ENCODE measurements at places on chromosomes 5 and 9. TPM values are rescaled to one million over a fixed set of nuclear protein-coding genes. Genes with fewer than 3 reads are reported as not detected.

GRCh38 chr9:18632632-18633403 lies 158.9 kb downstream of the ADAMTSL1 start:
- DNase-seq, result peak; percentile 97

ACTBL2 gene
- under 0.01 TPM for total RNA-seq

AHRR gene
- total RNA-seq, result 1.4 TPM

WDR31 gene
- 0.20 TPM for total RNA-seq

ARHGEF37 gene
- 16.1 TPM for total RNA-seq

IFNB1 gene
- total RNA-seq, result not detected

- no peak for DNase-seq
These were observed 2.2 kb upstream of the GARIN3 start for GRCh38 chr5:157168286-157168685.

- DNase-seq, result no peak
These were observed 115.3 kb downstream of the MACIR start for GRCh38 chr5:103373597-103374472.

- DNase-seq, result peak; percentile 34
These were observed 4.8 kb upstream of the CHSY3 start for GRCh38 chr5:129899454-129899853.

GRCh38 chr5:119315516-119315949 lies 40.3 kb upstream of the TNFAIP8 start:
- DNase-seq, result peak; percentile 42

GRCh38 chr5:12777342-12777741 lies 873.1 kb upstream of the CTNND2 start:
- no peak for DNase-seq

DNA sequence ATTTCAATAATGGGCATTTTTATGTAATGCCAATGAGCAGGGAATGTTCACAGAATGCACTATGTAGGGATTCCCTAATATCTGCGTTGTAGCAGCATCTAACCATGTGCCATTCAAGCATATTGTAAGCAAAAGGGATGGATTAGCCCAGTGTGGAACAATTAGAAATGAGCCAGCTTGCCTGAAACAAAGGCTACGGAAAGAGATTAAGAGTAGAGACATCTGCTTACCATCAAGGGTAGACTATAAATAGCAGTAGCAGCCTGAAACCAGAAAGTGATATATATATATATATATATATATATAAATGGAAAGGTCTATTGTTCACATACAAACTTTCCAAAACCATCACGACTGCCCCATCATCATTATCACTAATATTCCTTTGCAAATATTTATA lies 31.9 kb upstream of the CEP120 start:
- no peak for DNase-seq

DNA sequence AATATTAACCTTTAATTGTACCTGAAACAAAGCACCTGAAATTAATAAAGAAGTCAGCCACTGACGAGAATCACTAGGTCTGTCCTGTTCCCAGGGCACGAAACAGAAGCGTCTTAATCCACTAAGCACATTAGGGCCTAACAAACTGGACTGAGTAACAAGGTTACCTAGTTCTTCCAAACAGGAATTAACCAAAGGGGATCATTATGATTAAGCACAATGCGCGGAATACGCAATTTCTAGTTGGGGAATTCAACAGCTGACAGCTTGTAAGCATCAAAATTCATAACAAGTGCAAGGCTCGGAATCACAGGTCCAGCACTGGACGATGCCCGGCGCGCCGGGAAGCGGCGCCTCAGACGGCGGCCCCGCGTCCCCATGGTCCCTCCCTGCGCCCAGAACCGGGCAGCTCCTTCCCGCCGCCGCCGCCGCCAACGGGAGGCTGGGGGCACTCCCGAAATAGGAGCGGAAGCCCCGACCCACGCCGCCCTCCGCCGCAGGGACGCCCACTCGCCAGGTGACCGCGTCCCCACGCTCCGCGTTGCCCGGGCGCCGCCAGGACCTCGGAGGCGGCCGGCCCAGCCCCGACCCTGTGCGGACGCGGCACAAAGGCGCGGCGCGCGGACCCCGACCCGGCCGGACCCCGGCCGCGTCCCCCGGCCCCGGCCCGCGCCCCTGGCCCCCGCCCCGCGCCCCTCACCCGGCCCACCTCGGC lies 898 bp downstream of the CAMSAP1 start:
- peak; percentile 53 for DNase-seq

- DNase-seq, result no peak
These were observed 27.5 kb downstream of the PHF2 start for GRCh38 chr9:93603906-93604326.

LRRC19 gene
- not detected for total RNA-seq

DDX41 gene
- total RNA-seq, result 64.5 TPM

NR2F1 gene
- 30.5 TPM for total RNA-seq

GRCh38 chr9:101018467-101018866 lies 10.1 kb upstream of the PLPPR1 start:
- no peak for DNase-seq

ANKRD34B gene
- total RNA-seq, result not detected

DNA sequence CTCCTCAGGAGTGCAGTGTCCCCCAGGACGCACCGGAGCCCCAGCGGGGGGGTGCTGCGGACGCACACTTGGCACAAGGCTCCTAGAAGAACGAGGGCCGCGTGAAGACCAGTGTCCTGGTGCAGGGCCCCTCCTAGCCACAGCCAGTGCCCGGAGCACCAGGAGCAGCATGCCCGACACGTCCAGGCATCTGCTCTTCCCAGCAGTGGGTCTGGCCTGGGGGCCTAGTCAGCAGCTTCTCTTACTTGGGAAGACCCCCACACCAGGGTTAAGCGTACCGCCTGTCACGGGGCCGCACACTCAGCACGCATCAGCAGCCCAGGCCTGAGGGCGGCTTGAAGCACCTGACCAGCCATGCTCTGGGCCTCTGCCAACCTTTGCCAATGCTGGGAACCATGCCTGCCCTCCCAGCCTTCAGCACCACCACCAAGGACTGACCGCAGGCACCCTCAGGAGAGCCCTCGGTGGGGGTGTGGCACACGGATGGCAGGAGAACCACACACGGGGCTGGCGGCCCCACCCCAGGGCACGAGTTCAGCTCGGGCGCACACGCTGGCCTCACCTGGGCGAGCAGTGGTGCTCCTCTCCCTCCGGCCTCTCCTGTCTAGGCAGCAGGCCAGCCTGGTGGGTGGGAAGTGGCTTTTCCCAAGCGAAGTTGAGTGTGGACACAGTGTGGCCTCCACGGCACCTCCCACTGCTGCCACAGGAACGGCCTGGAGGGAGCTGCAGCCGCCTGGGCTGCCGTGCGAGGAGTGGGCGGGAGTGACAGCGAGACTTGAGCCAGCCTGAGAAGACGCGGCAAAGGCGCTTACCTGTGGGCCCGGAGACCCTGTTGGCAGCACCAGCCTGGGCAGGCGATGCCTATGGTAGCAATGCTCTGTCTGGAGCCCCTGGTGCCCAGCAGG lies 12.0 kb upstream of the AJM1 start:
- no peak for DNase-seq

ITK gene
- not detected for total RNA-seq

OR1Q1 gene
- not detected for total RNA-seq

DNA sequence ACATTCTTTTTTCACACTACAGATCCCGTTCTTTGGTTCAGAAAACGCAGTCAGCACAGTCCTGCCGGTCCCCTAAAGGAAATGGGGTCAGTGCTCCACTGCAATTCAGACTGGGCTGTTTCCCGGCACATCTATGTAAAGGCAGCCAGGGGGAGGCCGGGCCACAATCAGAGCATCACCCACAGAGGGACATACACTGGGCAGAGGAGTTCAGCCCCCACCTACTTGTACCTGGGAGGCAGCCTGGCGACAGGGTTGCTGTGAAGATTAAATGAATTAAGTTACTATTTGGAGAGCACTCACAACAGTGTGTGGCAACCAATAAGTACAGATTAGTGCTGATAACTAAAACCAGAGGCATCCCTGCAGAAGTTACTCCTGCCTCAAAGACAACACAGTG lies 4.5 kb downstream of the PTPN3 start:
- peak; percentile 70 for DNase-seq

- peak; percentile 97 for DNase-seq
These were observed 19.2 kb downstream of the KCTD16 start for GRCh38 chr5:144189800-144190429.

SLC34A3 gene
- not detected for total RNA-seq

DNA sequence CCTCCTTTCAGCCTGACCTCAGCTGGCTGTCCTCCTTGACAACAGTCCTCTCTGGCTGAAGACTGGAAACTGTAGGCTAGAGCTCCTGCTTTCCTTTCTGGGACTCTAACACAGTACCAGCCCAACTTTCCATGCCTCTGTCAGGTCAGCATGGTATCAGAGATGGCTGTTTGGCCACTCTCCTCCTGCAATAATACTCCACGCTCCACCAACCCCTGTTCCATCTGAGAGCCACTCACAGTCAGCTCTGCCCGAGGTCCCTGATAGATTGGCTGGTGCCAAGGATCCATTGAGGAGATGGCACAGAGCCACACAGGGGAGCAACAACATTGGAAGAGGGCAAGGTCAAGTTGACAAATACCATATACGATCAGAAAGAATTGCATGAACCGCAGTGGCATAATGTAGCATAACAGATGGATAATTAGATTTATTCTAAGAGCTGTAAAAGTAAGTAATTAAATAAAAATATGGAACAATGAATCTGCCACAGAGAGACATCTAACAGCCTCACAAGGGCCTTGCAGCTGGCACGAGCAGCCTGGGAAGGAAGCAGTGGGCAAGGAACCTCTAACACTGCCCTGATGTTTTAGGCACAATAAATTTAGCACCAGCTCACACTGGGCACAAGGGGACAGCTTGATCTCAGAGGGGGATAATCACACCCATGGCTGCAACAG lies 94.3 kb upstream of the LRRTM2 start:
- no peak for DNase-seq

DNA sequence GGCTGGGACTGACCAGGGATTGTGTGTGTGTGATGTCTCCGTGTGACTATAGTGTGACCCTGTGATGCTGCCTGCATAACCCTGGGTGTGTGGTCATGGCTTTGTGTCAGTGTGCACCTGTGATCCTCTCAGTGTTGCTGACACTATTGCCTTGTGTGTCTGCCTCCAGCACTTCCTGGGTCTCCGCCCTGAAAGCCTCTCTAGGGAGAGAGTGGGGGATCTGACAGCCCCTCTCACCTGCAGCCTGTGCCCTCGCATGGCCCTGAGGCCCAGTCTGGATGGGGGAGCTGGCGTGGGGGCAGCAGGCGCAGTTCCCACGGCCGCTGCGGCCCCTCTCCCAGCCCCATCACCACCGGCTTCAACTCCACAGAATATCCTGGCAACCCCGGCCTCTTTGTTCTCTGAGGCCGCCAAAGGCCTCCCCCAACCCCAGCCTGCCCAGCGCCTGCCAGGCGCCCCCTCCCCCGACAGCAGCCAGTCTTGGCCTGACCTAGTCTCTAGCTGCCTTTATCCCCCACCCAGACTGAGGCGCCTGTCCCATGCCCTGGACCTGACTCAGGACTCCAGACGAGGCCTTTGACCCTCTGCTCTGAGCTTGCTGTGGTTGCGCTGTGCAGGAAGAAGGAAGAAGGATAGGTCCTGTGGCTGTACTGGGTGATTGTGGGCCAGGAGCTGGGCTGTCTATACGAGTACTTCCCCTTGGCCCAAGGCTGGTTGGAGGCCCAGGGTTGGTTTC lies 38.7 kb downstream of the CXXC5 start:
- DNase-seq, result no peak

OR1L6 gene
- not detected for total RNA-seq

IFNA2 gene
- not detected for total RNA-seq

PRDM9 gene
- not detected for total RNA-seq

GRCh38 chr5:133385346-133385745 lies 227.0 kb downstream of the FSTL4 start:
- DNase-seq, result no peak
